ENCODE measurements at places on chromosomes 7 and 10.

GRCh38 chr7:26618449-26618848 lies 245.9 kb downstream of the SKAP2 start:
- no peak for DNase-seq

- no peak for DNase-seq
Observed at GRCh38 chr7:1819259-1819841, 149.3 kb downstream of the ELFN1 start.

DNA sequence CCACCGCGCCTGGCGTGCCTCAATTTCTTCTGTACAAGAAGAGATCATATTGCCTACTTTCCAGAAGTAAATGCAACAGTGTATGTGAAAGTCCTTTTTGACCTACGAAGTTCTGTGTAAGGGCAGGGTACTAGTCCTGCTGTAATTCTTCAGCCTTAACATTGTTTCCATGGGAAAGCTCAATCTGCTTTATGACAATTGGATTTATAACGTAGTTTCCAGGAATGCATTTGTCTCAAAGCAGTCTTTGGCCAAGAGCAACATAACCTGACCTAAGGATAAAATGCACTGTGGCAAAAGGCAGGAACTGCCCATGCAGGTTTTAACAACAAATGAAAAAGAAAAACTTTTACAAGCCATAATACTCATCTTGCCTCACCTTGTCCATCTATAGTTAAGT lies 108.1 kb upstream of the PODXL start:
- no peak for DNase-seq

- no peak for DNase-seq
Observed at GRCh38 chr7:6588566-6588965, 1.3 kb upstream of the INTS15 start.

DNA sequence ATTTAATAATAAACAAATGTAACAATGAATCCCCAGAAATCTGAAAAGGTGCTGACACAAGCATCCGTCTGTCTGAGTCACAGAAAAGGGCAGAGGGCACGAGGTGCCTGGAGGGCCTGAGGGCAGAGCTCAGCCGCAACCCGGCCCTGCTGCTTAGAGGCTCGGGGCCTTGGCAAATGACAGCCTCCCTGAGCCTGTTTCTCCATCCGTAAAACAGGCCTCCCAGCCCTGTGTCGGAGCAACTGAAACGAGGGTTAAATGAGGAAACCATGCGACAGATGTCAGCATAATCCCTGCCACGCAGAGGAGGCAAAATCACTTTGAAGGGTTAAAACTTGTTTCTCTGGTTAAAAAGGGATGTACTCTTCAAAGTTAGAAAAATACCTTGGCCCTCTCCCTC lies 24.9 kb downstream of the NUDT1 start:
- no peak for DNase-seq
